Heart right ventricle (tissue), 16 donors: ENCODE measurements at places on chromosomes 5 and 9. TPM values are rescaled to one million over a fixed set of nuclear protein-coding genes. Genes with fewer than 3 reads are reported as not detected.

DNA sequence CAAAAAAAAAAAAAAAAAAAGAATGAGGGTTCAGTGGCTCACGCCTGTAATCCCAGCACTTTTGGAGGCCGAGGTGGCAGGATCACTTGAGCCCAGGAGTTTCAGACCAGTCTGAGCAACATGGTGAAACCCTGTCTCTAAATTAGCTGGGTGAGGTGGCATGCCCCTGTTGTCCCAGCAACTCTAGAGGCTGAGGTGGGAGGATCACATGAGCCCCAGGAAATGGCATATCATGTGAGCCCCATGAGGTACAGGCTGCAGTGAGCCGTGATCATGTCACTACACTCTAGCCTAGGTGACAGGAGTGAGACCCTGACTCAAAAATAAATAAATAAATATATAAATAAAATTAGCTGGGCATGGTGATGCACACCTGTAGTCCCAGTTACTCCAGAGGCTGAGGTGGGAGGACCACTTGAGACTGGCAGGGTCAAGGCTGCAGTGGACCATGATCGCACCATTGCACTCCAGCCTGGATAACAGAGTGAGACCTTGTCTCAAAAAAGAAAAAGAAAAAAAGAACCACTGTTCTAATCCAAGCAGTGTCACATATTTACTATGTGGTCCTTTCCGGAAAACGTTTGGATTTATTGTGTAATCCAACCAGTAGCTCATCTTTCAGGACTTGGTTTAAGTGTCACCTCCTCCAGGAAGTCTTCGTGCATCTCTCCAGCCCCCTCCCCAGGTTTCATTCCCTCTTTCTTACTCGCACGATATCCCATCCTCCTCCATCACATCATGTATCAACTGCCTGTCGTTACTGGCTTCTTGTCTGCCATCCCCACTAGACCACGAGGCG, 12.3 kb upstream of the SPOUT1 start:
- no peak for DNase-seq

GABRG2 gene
- total RNA-seq = not detected

CDC20B gene
- total RNA-seq = not detected

- peak; percentile 75 for DNase-seq
Measured at GRCh38 chr5:32709750-32710549, 1.2 kb upstream of the NPR3 start.

DNA sequence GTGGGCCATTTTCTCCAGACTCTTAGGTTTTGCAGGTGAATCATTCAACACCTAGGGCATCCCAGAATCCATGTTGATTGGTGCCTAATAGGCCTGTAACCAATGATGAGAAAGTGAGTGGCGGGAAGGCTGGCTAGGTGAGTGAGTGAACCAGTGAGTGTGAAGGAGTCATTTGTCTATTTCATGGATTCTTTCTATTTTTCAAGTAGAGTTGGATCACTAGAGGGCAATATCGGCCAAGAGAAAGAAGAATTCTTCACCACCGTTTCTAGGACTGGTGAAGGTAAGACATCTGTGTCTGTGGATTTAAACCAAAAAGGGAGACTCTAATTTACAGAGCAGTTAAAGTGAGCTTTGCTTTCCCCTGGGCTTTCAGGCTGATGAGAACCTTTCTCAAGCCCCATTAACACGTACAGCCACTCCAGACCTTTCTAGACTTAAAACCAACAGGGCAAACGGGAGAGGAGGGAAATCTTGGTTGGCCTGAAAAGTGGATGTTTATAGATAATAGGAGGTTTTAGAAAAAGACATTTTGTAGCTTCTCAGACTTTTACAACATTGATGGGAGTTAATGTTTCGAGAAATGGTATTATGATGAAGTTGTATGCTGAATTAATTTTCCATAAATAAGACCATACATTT, 114.3 kb upstream of the IL12B start:
- DNase-seq = no peak
